ENCODE measurements at places on chromosomes 7 and 10.

GRCh38 chr10:121500701-121501332 lies 97.4 kb downstream of the FGFR2 start:
- no peak for DNase-seq

GRCh38 chr7:116911801-116912200 lies 41.5 kb upstream of the ST7 start:
- no peak for DNase-seq

DNA sequence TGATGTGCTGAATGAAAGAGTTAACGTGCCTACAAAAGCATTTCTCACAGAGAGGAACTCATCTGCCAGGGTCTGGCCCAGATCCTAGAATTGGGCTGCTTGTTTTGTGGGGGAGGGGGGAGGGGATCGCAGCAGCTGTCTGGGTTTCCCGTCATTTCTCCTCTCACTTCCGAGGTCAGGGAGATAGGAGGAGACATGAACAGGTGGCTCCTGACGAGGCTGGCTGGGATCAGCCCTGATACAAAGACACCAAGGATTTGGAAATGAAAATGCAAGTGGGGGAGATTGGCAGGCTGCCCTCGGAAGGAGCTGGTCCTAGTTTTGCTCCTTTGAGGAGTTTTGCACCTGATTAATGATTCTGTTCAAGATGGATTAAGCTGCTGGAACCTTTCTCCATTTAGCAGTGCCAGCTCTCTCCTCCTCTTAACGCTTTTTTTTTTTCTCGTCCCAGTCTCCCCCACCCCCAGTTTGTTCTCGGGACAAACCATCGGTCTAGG lies 86.8 kb upstream of the KMT2C start:
- DNase-seq, result no peak

DNA sequence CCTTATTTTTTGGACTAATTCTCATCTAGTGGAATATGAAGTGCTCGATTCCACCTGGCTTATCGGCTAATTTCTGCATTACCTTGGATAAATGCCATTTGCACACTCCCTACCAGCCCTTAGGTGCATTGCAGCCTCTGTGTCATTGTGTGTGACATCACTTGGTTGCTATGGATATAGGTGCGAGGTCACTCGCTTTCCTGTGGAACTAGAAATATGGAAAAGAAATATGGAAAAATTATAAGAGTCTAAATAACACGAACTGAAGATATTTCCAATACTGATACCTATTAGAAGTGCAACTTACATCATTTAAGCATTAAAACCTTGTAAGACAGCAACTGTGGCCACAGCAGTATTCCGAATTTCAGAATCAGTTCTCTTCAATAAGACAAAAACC lies 2.0 kb downstream of the YWHAG start:
- DNase-seq, result no peak

DNA sequence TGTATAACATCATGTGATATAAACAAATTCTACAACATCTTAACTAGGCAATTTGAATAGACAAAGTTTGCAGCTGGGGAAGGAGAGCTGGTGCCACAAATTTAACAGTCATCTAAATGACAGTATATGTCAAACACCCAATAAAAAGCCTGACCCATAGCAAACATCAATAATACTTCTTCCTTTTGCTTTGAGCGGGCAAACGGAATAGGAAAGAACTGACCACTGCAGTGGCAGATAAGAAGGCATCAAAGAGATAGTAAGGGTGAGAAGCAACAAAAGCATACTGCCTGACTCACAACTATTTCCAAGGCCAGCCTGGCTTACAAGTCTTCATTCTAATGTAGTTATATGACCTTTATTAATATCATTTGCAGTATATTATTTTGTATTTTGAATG lies 99.9 kb downstream of the LRRN3 start:
- DNase-seq, result no peak

DNA sequence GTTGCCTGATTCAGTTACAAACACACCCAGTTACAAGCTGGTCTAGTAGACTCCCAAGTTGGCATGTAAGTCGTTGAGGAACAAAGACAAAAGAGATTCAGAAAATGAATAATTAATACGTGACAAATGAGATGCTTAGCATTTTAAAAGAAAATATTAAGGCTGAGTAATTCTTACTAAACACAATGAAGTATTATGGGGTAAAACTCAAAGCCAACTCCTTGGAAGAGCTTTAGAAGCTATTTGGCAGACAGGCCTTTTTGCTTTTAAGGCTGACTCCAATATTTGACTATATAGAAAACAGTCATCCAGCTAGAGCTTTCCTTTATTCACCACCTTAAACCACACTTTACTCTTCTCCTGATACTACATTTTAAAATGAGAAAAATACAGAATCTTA lies 5.4 kb downstream of the TRDMT1 start:
- no peak for DNase-seq

DNA sequence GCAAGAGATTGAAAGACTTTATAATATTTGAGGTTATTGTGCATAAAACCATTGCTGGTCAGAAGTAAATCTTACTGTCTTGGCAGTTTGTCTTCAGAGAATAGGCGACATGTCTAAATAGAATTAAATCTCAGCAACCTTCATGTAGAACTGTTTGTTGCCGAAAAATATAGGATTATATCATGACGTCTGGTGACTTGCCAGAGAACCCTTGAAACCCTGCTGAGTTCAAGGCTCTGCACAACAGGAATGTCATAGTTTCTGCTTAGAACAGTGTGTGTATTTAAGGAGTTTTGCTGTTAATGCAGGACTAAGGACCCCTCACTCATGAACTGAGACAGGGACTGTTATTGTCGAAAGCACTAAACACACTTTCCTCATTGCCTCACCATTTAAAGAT lies 206.4 kb upstream of the ETV1 start:
- no peak for DNase-seq

- DNase-seq, result no peak
These were observed 62.7 kb downstream of the GRM3 start for GRCh38 chr7:86706406-86706805.

- DNase-seq, result no peak
These were observed 173.8 kb downstream of the TMEM26 start for GRCh38 chr10:61279400-61279799.

- peak; percentile 22 for DNase-seq
These were observed 9.2 kb downstream of the TLX1 start for GRCh38 chr10:101140084-101140949.
